Bronchial smooth muscle cell (primary cell): ENCODE measurements at places on chromosomes 3 and 15. TPM values are rescaled to one million over a fixed set of nuclear protein-coding genes. Genes with fewer than 3 reads are reported as not detected.

The ZPLD1 gene
- under 0.01 TPM in 2 replicates for total RNA-seq

The CNTN4 gene
- total RNA-seq: not detected in 2 replicates

The LRRC2 gene
- total RNA-seq: under 0.01 and 0.47 TPM in 2 replicates

The SLC6A20 gene
- not detected in 2 replicates for total RNA-seq

The GOLGA6D gene
- total RNA-seq: under 0.01 TPM in 1 of 2 replicates, not detected in the other

The PPP4R2 gene
- 44.6 and 46.8 TPM in 2 replicates for total RNA-seq

The OCA2 gene
- total RNA-seq: not detected in 2 replicates

The MST1R gene
- total RNA-seq: 0.32 and 0.86 TPM in 2 replicates

The AHSG gene
- total RNA-seq: not detected in 2 replicates

The NOX5 gene
- 0.63 and 1.8 TPM in 2 replicates for total RNA-seq

The RLBP1 gene
- total RNA-seq: not detected in 2 replicates

The ZNF502 gene
- total RNA-seq: 1.7 and 4.6 TPM in 2 replicates

The BNC1 gene
- total RNA-seq: 1.7 and 4.3 TPM in 2 replicates

The CTXN2 gene
- total RNA-seq: not detected in 2 replicates

The GNAT1 gene
- not detected in 2 replicates for total RNA-seq

The PRSS50 gene
- total RNA-seq: not detected in 2 replicates

The GATM gene
- total RNA-seq: 0.16 and 0.17 TPM in 2 replicates

The DAZL gene
- not detected in 2 replicates for total RNA-seq

The UBL7 gene
- 23.6 and 30.7 TPM in 2 replicates for total RNA-seq

The TRPM1 gene
- not detected in 2 replicates for total RNA-seq

The FBLN2 gene
- total RNA-seq: 332 and 621 TPM in 2 replicates

The EPHA6 gene
- total RNA-seq: 0.26 TPM in 1 of 2 replicates, not detected in the other
